ENCODE measurements at places on chromosomes 4 and X.

DNA sequence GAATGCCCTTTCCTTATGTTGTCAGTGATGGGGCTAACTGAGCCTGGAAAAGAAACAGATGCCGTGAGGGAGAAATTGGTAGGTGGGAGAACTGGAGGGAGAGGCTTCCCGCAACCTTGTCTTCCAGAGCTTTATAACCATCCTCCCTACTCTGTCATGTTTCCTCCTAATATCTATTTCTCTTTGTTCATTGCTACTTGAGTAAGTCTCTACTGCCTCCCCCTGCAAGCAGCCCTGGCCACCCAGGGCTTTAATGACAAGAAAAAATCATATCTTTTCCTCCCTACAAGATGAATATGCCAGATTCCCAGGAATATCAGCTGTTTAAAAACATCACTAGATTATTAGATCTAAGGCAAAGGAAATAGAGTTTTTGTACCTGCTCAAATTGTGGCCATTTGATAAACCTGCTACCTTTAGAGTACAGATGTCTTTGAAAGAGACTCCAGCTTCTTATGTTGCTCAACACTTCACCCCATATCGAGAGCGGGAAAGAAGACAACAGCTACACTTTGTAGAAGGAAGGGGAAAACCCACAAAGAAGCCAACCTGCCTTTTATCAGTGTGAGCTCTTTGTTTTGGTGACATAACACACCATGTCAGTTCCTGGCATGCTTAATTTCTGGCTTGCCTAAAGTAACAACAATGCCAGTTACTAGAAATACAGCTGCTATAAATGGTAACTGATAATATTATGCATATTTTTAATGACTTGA lies 186.6 kb upstream of the LEF1 start:
- DNase-seq = peak; percentile 41

GRCh38 chrX:70497026-70497425 lies 52.4 kb downstream of the DLG3 start:
- DNase-seq = no peak

DNA sequence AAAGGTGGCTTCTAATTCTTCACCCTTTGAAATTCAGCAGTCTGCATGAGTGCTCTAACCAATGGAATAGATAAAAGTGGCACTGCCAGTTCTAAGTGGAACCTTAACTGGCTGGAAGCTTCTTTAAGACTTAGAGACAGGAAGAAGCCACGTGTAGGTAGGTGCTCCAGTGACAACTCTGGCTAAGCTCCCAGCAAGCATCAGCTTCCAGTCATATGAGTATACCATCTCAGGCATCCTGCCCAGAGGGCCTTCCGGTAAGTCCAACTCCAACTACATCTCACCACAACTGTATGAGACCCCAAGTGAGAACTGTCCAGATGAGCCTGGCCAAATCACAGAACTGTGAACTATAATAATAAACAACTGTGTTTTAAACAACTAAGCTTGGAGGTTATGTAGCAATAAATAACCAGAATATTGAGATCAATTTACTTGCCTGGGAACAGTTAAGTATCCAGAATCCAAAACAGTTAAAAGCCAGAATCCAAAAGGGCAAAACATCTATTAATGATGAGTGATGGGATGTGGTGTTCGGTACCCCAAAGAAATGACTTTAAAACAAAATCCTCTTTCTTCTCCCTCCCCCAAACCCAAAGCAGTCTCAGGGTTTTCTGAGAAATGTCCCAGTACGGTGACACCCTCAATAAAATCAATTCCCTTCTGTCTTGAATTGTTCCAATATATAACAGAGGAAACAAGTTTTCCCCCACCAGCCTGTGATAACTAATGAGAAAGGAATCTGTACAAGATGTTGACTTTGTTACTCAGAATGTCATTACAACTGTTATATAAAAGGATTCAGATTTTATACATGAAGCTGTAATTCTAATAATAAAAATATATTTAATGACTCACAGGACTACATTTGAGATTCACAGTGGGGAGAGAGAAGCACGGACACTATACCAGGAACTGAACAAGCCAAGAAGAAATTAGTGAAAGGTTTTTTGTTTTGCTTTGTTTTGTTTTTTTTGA lies 4.2 kb downstream of the TSPAN5 start:
- DNase-seq = no peak

DNA sequence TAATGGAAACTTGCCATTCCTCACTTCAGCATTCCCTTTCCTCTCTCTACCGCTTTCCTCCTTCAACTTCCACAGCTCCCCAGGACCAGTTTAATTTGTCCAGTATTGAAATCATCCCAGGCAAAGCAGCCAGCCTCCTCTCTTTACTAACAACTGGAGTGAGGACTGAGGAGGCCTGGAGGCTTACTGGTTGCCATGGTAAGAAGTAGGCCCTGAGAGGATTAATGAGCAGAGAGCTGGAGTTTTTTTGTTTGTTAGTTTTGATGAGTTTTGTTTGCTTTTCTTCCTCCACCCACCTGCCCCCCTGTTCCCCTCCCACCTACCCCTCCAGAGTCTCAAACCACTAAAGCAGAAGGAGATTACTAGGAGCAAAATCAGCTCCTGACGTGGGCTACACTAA lies 29.5 kb upstream of the PLP1 start:
- DNase-seq = no peak

GRCh38 chr4:121861426-121861825 lies 8.8 kb downstream of the BBS7 start:
- no peak for DNase-seq

DNA sequence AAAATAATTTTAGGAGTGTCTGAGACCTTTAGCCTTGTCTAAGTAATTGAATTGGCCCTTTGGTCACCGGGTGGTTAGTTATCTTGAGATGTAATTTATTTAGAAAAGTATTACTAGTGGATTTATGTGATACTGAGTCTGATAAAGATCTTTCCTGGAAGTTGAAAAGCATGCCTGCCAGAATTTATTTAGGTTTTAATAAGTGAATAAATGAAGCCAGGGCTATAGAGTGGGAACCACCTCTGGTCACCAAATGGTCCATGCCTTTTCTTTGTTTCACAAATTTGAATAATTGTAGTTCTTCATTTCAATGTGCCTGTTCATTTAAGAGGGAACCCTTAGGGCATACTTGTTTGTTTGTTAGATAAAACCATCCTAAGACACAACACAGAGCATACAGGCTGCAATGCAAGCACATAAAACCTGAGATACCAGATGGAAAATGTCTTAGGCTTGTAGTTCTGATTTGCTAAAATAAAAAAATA lies 627.8 kb downstream of the ADGRL3 start:
- DNase-seq = no peak

DNA sequence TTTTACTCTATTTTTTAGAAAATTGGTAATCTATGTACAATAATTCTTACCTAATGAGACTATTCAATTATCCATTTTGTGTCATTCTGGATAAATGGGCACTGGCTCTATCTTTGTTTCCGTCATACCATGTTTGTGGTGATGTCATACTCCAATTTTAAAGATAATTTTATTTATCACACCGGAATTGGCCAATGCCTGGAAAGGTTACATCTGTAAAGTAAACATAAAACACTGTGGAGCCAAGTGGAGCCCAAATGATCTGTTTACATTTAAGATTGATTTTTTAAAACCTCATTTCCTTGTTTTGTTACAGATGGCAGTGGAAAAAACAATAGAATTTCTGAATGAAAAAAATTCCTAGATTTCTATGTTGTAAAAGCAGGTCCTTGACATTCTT lies 120.2 kb upstream of the GPRIN3 start:
- no peak for DNase-seq

- DNase-seq = peak; percentile 28
Measured at GRCh38 chr4:25234390-25235370, 847 bp downstream of the PI4K2B start.

DNA sequence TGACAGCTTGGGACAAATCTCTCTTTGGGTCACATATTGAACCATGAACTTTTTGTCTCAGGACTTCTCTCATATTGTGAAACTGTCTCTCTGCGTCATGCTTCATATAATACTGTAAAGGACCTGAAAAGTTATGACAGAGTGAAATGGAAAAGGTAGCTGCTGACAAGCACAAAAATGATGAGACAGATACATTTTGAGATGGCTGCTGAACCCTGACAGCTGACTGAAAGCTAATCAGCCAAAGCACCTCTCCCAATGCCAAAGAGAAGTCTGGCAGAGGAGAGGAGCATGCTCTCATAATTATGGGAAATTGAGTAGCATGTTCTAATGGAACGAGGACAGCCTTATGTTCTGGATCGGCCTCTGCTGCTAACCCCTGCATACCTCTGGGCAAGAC lies 873.4 kb upstream of the ADGRL3 start:
- DNase-seq = no peak

GRCh38 chr4:80092847-80093246 lies 19.8 kb upstream of the ANTXR2 start:
- no peak for DNase-seq

DNA sequence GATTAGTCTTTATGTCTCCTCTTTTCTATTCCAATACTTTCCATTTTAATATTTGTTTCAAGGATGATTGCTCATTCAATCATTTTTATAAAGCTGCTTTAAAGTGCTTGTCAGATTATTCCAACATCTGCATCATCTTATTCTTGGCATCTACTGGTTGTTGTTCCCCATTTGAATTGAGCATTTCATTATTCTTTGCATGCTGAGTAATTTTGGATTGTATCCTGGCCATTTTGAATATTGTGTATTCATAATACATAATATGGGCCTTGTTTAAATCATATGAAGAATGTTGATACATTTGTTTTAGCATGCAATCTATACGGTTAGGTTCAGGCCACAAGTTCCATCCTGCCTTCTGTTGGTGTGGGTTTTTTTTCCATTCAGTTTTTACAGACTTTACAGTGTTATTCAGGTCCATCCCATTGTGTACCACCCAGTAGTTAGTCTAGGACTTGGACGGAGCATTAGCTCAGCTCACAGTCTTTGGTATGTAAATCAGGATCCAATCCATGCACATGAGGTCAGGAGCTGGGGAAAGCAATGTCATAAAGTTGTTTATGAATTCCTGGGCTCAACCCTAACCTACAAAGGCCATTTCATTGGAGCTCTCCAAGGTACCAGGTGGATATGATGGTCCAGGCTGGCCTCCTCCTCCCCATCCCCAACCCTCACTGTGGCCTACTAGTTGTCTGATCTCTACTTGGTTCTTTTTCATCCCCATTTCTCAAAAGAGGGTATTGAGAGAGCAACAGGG lies 20.3 kb downstream of the RGN start:
- DNase-seq = no peak

- DNase-seq = no peak
Measured at GRCh38 chrX:154598656-154599055, 13.7 kb downstream of the CTAG1A start.

GRCh38 chr4:5710065-5710960 lies 688 bp upstream of the EVC start:
- DNase-seq = no peak

- DNase-seq = no peak
Measured at GRCh38 chr4:107658400-107659336, 61.4 kb downstream of the PAPSS1 start.

GRCh38 chr4:119783189-119783983 lies 154.8 kb upstream of the PDE5A start:
- no peak for DNase-seq

- no peak for DNase-seq
Measured at GRCh38 chr4:27917381-27917780, 1056.7 kb downstream of the STIM2 start.

DNA sequence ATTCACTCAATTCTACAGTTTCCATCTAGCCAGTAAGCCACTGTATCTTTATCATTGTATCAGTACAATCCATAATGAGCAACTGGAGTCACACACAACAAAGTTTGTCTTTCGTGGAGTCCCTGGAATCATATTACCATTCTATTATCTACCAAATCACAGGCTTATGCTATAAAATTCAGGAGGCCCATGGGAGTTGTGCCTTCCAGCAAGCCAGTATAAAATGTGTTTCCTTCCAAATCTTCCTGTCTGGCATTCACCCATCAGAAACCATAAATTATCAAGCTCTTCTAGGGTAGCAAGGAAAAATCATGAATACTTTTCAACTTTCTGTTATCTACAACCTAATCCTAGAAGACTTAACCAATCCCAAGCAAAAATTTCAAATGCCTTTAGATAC lies 1383.3 kb upstream of the PCDH7 start:
- no peak for DNase-seq

- no peak for DNase-seq
Measured at GRCh38 chr4:14428125-14428524, 574.2 kb upstream of the CPEB2 start.

GRCh38 chr4:105361053-105361452 lies 112.8 kb downstream of the PPA2 start:
- no peak for DNase-seq

DNA sequence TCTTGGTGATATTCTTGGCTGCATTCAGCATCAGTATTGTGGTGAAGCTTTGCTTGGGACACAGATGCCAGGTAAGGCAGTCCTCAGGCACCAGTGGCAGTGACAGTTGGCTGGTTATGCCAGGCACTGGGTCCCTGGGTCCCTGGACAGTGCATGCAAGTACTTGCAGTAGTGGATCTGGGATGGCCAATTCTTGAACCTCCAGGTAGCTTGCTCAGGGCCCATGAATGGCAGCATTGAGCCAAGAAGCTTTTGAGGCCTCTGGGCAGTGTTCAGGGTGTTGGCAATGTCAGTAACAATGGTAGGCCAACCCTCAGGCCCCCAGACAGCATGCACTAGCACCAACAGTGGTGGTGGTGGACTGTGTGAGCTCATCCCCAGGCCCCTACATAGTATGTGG lies 106.8 kb upstream of the ANXA10 start:
- DNase-seq = no peak

- no peak for DNase-seq
Measured at GRCh38 chrX:109843963-109844751, 111.1 kb upstream of the ACSL4 start.

GRCh38 chr4:151291485-151291884 lies 14.5 kb downstream of the PRSS48 start:
- DNase-seq = no peak

DNA sequence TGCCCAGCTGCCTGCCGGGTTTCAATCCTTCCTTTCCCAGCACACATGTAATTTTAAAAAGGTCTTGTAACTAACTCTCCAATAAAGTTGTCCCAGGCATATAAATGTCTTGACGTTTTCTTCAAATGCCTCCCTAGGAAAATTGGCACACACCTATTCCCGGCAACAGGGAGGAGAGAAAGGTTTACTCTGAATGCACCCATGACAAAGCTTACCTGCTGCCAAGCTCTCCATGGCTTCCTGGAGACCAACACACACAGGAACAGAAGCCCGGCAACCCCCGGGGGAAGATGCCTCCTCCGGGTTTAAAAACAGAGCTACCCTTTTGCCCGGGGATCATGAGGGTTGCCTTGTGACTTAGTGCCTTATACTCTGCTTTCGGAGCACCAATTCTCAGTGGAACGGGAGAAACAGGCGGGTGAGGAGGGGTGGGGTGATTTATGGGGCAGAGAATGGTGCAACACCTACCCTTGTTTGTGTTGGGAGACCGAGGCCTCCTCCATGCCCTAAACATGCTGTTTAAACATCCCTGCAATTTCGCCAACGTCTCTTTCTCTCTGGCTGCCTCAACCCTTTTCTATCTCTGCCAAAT lies 4.8 kb upstream of the GYG2 start:
- DNase-seq = no peak

DNA sequence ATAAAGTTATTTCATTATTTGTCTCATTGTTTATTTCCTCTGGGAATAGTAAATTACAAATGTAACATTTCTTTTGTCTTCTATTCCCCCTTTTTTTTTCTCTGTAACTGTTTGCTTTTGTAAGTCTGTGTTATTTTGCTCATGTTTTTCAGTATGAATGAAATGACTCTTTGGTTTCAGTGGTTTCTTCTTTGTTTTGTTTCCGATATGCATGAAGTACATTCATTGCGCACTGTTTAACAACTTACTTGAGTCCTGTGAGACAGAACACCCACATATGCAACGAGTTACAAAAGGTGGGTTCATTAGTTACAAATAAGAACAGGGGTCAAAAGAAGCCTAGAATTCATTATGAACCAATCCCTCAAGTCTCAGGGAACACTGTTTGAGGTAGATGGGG lies 175.0 kb upstream of the UGT8 start:
- DNase-seq = no peak

- DNase-seq = no peak
Measured at GRCh38 chr4:108833046-108833445, 70.2 kb upstream of the ETNPPL start.
